Glutamatergic neuron (in vitro differentiated cells): ENCODE measurements at places on chromosomes 3 and 15. TPM values are rescaled to one million over a fixed set of nuclear protein-coding genes. Genes with fewer than 3 reads are reported as not detected.

GRCh38 chr15:68833700-68834331 is 13.1 kb upstream of the ANP32A start:
- no peak for DNase-seq

DNA sequence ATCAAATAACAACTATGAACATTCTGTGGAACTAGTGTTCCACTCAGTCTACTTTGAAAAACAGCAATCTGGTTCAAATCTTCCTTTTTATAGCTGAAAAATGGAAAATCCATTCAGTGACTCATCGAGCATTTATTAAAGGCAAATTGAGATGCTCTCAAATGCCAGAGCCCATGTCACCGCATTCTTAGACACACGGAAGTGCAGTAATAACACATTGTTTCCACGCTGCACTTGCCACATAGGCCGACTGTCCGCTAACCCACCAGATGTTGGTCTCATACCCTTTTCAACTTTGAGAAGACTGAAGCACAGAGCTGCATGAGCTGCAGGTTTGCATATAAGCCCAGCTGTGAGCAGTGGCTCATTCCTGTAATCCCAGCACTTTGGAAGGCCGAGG is 95.9 kb downstream of the TMEM266 start:
- DNase-seq, result no peak

DNA sequence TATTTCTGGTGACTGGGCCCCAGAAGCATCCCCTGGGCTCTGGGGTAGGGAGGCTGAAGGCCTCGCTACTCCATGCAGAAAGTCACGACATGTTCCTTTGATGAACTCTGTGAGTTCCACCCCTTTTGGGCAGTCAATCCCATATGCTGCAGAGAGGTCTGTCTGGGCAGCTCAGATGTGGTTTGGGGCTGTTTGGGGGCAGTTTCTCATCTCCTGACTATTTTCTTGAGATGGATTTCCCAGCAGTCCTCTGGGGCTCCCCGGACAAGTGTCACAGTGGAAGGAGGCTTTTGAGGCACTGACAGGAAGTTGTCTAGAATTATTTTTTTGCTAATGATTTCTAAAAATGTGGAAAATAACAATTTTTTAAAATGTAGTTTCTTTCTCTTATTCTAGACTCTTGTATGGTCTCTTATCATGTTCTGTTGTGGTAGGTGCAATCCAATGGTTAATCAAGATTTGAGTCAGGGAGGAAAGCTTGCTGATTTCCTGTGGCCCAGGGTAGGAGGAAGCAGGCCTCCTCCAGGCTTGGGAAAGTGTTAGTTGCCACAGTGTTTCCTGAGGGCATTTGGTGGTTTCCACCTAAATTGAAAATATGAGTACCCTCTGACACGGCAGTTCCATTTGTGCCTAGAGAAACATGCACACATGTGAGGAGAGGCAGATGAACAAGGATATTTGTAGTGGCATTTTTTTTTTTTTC is 19.9 kb upstream of the TATDN2 start:
- DNase-seq, result no peak

Gene LRRC31
- total RNA-seq, result not detected

Gene CHRNA7
- total RNA-seq, result 19.1 TPM

Gene TNFSF10
- not detected for total RNA-seq

Gene SERPINI1
- 66.2 TPM for total RNA-seq
